Right atrium auricular region (tissue), 2 donors: ENCODE measurements at places on chromosomes 1 and 21. TPM values are rescaled to one million over a fixed set of nuclear protein-coding genes. Genes with fewer than 3 reads are reported as not detected.

STYXL2 gene
- 148 TPM for total RNA-seq

GRCh38 chr1:156697481-156697880 lies 7.9 kb downstream of the CRABP2 start:
- no peaks in the 10 kb centered on the region for H3K27me3 ChIP-seq
- peaks cover 5% of the 10 kb centered on the region for H3K4me1 ChIP-seq
- no peak overlapping the region for H3K4me3 ChIP-seq
- DNase-seq, result no peak
- no peaks in the 10 kb centered on the region for H3K36me3 ChIP-seq

GRCh38 chr1:151009206-151009587 lies 948 bp downstream of the PRUNE1 start:
- no peak for DNase-seq
- no peaks in the 10 kb centered on the region for H3K4me1 ChIP-seq
- no peaks in the 10 kb centered on the region for H3K27me3 ChIP-seq
- no peaks in the 10 kb centered on the region for H3K36me3 ChIP-seq

DNA sequence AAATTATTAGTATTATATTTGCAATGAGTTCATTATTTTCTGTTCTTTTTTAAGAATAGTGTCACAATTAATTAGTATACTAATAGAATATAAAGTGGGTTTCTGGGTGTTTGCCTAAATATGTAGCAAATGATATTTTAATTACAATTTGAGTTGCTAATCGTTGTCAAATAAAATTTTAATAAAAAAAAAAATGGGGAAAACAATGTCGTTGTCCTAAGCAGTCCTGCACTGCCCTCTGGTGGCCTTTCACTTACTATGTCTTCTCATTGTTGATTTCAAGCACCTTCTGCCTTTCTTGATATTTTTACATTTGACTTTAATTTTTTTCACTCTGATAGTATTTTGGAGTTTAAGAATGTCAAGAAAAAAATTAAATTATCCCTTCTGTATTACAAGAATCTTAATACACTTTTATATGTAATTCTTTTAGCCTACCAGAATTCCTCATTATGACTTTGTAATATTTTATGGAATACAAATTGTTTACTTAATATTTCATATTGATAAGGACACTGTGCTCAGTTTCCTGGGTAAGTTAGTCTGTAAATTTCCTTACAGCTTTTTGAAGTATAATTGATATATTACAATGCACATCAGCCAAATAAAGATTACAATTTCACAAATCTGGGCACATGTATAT lies 104.5 kb upstream of the FMN2 start:
- no peaks in the 10 kb centered on the region for H3K4me1 ChIP-seq
- H3K27me3 ChIP-seq, result no peaks in the 10 kb centered on the region
- H3K36me3 ChIP-seq, result no peaks in the 10 kb centered on the region
- no peak overlapping the region for H3K27ac ChIP-seq
